ENCODE measurements at places on chromosomes 4 and X.

GRCh38 chr4:83282049-83282535 is 2.5 kb downstream of the COQ2 start:
- no peak for DNase-seq

GRCh38 chrX:17052793-17053192 is 106.3 kb downstream of the REPS2 start:
- DNase-seq, result no peak

DNA sequence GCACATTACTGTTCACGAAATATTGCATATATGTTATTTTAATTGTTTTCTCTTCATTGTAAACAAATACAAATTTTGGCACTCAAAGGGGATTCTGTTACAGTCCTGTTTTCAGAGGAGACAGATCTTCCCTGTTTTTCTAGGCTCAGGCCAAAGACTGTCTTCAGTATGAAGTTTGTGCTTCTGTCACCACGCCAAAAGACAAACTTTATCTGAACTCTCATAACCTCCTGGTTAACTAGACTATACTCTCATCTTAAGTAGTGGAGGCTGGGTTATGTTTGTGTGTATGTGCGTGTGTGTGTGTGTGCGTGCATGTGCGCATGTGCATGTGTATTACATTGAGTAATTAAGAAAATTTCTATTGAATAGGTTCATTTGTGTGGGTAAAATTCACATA is 676.8 kb upstream of the HS3ST1 start:
- DNase-seq, result no peak

GRCh38 chr4:123398066-123398852 is 1.7 kb downstream of the SPRY1 start:
- no peak for DNase-seq

DNA sequence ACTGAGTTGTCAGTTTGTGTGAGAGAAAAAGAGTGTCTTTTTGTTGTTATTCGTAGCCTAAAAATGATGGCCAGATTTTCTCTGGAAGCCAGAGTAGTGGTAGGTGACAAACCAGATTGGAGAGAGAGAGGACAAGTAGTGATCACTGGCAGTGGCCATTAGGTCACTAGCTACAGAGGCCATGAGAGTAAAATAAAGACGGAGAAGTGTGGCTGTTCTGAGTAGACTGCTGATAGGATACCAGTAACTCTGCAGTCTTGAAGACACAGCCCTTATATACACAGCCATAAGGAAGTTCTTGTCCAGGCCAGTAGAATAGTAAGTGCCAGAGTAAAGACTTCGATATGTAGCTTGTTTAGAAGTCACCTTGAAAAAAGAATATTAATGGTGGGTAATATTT is 7.7 kb downstream of the SLC30A9 start:
- no peak for DNase-seq

GRCh38 chr4:23333556-23333945 is 556.3 kb downstream of the PPARGC1A start:
- peak; percentile 96 for DNase-seq

DNA sequence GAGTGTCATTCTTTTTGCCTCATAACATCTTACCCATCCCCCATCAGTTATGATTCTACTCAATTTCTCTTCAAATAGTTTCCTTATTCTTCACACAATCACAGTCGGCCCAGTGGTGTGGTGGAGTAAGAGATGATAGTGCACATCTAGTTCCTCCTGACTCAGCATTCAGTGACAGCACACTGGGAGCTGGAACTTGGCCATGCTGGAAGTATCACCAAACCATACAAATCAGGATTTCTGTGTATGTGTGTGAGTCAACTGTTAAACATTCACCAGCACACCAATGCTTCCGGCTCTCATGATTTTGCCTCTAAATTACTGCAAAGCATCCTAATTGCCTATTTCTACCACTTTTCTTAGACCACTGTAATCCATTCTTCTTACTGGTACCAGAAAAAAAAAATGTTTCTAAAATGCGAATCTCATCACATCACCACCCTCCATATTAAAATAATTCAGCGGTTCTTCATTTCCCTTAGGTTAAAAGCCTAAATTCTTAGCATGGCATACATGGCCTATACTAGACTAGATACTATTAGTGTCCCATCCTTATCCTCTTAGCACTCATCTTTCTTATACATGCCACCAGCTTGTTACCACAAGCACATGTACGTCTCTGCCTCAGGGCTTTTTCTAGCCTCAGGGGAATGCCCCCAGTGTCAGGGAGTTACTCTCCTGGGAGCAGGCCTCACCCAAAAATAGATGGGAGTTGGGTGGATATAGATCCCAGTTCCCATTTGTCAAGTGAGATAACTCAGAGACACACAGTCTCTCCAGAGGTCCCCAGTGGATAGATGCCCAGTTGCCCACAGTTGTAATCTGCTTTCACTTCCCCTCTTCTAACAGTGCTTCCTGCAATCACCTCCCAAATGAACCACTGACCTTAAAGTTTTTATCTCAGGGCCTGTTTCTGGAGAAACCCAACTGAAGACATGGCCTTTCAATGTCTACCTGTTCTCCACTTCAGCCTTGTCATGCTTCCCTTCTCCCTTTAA is 49.2 kb upstream of the DDX53 start:
- peak; percentile 47 for DNase-seq

DNA sequence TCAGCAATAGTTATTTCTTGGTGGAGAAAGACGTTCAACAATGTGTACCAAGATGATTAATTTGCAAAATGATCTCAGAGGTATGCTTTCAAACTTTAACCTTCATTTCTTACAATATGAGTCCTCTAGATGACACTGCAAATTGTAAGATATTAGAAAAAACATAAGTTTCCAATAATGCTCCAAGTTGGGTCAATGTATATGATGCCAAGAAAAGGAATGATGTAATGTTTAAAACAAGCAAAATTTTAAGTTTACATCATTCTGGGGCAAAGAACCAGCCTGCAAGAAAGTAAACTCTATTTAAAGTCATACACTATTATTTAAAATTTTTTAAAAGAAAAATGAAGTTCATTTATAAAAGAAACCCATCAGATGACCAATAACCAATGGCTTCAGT is 56.1 kb downstream of the PRSS12 start:
- DNase-seq, result no peak

DNA sequence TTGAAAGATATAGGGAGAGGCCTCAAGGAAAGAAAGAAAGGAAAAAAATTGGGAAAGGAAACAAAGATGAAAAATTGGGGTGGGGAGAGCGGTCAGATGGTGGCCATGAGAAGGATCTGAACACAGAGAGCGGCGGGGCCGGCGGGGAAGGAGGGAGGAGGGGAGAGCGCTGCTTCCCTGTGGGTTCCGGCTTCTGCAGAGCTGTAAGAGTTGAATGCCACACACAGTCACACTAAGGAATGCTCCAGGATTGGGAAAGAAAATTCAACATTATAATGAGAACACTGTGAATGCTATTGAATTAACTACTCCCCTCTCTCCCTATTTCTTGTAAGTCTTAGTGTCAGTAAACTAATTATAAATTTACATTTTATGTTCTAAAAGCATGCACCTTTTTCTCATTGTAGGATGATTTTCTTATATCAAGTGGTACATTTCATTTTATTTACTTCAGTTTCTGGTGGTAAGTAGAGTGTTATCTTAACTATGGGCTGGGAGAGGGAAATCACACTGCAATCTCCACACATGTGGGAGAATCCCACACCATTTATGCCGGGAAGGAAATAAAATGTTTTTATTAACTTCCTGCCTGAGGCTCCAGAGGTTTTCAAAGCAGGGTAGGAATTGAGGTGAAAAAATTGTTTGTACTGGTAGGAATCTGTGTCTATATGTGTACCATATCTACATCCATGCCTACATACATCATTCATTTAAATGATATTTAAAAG is 904 bp downstream of the F11 start:
- no peak for DNase-seq

DNA sequence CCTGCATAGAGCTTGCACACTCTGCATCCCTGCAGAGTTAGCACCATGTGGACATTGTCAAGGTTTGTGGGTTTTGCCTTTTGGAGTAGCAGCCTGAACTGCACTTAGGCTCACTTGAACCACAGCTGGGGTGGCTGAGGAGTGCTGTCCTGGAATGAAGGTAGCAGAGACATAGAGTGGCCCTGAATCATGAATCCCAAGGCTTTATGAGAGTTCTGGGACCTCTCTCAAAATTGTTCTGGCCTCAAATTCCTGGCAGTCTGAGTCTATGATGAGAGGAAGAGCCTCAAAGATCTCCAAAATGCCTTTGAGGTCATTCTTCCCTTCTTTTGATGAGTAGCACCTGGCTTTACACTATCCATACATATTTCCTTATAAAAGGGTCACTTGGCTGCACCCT is 37.1 kb upstream of the ADH1C start:
- DNase-seq, result no peak

- DNase-seq, result no peak
These were observed 18.4 kb downstream of the PLS3 start for GRCh38 chrX:115579327-115579726.

GRCh38 chr4:118318931-118319330 is 33.9 kb downstream of the PRSS12 start:
- no peak for DNase-seq

GRCh38 chr4:47187608-47188007 is 156.2 kb downstream of the GABRB1 start:
- no peak for DNase-seq

- no peak for DNase-seq
These were observed 6.9 kb downstream of the FABP2 start for GRCh38 chr4:119315036-119315435.

DNA sequence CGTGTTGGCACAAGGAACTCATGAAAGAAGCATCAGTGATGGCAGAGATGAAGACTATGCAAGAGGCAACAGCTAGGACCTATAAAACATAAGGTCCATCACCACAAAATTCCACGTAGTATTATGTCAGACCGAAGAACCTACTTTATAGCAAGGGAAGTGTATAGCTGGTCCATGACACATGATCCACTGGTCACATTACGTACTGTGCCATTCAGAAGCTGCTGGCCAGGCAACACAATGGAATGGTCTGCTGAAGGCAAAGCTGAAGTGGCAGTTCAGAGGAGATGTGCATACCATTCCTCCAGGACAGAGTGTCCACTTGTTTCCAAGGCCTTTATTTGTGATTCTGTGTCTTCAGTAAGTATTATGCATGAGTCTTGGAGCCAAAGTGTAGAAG is 215.5 kb upstream of the UGT8 start:
- DNase-seq, result no peak

DNA sequence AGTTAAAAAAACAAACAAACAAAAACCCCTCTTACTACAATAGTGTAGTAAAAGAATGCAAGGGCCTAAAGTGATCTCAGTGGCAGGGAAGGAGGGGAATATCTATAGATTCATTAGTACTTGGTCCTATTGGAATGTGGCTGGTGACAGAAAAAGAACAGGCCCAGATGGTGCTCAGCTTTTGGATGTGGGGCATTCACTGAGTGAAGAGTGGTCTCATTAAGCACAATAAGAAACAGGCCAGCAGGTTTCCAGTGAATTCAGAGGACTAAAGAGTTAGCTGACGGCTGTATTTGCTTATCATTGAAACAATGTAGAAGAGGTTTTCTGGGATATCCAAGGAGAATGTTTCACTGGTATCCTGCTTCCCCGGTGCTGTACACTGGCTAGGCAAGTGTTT is 243.8 kb upstream of the HHIP start:
- no peak for DNase-seq
